ENCODE measurements at places on chromosomes 2 and 18.

DNA sequence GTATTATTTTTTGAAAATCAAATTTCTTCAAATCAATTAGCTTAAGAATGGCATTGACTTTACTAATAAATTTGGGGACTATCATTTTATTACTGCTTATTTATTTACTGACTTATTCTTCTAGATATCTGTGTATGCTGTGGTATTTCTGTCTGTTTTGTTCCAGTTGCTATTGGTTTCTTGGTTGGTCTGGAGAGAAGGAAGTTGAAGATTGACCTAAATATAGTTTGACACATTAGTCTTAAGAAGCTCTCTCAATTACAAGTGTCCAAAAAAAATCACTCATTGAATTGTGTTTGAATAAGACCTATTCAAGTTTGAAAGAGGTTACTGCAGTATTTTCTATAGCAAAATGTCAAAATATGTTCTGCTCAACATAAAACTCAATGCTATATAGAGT is 153.3 kb upstream of the KYNU start:
- no peak for DNase-seq

DNA sequence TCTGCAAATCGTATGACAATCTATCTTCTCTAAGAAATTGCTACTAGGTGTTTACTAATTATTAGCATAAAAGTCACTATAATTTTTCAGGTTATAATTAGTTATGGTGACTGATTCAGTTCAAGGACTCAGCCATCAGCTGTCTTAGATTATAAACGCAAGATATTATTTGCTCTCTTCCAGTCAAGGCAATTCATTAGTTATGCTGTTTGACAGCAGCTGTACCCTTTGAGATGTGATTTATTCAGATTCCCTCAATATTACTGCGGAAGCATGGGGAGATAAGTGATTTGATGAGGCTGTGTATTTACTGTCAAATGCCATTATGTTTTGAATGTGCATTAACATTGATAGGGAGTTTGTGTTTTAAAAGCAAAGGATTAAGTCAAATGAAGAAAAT is 558.9 kb upstream of the FSIP2 start:
- DNase-seq, result no peak

GRCh38 chr2:38074764-38075506 is 1.0 kb downstream of the CYP1B1 start:
- no peak for DNase-seq

GRCh38 chr18:14922965-14923565 is 175.1 kb downstream of the ANKRD30B start:
- DNase-seq, result no peak

DNA sequence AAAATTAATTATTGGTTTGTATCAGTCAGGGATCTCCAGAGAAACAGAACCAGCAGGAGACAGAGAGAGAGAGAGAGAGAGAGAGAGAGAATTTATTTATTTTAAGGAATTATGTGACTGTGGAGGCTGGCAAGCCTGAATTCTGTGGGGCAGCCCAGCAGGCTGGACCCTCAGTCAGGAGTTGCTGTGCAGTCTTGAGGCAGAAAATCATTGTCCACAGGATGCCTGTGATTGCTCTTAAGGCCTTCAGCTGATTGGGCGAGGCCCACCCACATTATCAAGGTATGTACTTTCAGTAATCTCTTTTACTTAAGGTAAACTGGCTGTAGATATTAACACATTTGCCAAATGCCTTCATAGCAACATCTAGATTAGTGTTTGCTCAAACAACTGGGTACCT is 155.3 kb downstream of the SEPTIN10 start:
- DNase-seq, result no peak

- no peak for DNase-seq
Measured at GRCh38 chr2:120566331-120567035, 169.2 kb upstream of the GLI2 start.

GRCh38 chr2:231662028-231662810 is 46.1 kb upstream of the PTMA start:
- DNase-seq, result no peak

- no peak for DNase-seq
Measured at GRCh38 chr2:33433279-33434235, 42.9 kb upstream of the RASGRP3 start.

- DNase-seq, result no peak
Measured at GRCh38 chr2:169066897-169067296, 2.5 kb upstream of the DHRS9 start.

GRCh38 chr18:62603979-62604378 is 81.2 kb downstream of the ZCCHC2 start:
- no peak for DNase-seq

DNA sequence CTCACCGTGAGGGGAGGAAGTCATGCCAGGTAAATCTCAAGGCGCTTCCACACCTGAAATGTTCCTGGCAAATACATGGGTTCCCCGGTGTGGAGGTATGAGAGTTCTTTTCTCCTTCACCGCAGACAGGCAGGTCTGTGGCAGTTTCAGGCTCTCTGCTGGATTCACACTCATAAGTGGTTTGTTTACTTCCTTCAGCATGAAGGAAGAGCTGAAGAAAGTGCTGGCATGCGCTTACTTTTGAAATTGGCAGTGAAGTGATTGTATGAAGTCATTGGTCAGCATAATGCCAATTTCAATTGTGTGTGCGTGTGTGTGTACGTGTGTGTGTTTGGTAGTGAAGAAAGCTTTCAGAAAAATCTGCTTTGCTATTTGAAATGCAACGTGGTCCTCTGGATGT is 43.4 kb downstream of the RNF144A start:
- DNase-seq, result no peak

- DNase-seq, result no peak
Measured at GRCh38 chr2:12107939-12108338, 361.5 kb downstream of the LPIN1 start.

DNA sequence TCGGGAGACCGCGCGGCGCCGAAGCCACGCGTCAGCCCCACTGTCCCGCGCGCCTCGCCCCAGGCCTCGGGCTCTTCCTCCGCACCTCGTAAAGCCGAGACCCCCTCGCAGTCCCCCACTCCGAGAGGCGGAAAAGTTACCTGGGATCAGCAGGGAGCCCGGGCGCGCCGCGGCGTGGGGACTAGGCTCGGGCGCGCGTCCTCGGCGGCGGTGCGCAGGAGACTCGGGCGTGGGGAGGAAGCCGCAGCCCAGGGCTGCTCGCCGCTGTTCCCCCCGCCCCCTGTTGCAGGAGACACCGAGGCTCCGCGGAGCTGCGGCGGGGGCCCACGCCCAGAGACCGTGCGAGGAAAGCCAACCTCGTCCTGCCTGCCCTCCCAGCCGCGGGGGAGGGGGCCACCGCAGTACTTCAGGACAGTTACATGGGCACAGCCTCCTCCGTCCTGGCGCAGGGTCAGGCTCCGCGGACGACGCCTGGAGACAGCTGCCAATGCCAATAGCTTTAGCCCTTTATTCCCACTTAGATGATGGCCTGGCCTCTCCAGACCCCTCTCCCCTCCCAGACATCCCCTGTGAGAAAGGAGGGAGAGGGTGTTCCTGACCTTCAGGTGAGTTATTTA is at the start of gene EPB41L3:
EPB41L3 (minus strand) TSS at position 225 of the 617 bp plus-strand sequence. CDS start 54,814 bp downstream, outside the sequence.
- DNase-seq, result no peak

DNA sequence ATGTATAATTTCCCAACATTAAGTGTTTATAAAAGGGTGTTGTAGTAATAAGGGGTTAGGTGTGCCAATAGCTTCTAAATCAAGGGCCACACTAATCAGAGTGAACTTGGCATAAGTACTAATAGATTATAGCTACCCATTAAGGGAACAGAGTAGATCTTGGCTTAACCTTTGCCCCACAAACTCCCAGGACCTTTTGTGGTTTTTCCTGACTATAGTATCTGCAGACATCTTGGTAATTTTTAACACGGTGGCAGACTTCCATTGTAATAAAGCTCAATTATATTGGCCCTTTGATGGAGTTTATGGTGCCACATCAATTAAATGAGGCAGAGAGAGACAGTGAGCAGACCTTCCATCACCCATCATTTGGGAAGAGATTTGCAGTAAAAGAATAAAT is 358.5 kb upstream of the HNRNPA3 start:
- DNase-seq, result no peak

DNA sequence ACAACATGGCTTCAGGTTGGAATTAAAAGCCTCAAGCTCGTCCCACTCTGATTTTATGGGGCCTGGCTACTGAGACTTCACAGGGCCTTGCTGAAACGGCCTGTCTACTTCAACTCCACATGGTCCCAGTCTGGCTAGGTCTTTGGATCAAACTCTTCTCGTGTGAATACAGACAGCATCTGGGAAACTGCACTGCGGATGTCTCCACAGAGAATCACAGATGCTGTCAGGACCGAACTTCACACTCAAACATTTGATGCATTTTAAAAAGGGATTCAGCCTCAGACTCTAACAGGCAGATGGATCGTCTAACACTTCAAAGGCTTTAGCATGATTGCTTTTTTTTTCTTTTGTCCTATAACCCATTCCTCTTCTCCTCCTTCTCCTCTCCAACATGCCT is 198.5 kb downstream of the ZNF521 start:
- DNase-seq, result no peak

- DNase-seq, result no peak
Measured at GRCh38 chr18:26227051-26227670, 916 bp downstream of the TAF4B start.

DNA sequence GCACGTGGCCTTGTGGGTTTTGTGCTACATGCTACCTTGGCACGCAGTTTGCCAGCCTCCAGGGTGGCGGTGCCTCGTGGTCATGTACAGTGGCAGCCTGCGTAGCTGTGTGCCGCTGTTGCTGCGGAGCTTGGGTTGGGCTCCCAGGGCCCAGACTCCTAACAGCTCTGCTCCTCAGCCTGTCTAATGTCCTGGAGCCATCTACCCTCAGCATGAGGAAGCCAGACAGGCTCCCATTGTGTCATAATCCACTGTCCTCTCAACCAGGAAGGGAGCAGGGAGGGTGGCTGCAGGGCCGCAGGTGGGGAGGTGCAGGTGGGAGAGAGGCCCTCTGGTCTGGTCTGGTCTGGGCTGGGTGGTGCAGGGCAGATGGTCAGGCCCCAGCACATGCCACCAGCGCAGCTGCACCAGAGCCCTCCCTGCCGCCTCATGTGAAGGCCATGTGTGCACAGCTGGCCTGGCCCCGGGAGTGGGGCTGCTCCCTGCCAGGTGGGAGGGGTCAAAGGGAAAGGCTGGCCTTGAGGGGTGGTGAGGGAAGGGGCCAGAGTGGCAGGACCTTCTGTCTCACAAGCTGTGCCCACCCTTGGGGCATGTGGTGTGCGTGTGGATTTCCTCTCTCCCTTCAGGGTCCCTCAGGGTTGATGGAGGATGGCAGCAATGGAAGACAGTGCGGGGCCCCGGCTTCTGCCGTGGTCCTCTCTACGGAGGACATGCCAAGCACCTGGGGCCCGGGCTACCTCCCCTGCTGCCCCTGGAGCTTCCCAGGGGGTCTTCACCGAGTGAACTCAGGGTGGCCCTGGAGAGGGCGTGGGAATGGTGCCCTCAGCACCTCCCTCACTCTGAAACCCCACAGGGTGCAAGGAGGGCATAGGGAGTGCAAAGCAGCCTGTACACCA is 4.8 kb downstream of the ATOH8 start:
- DNase-seq, result no peak

DNA sequence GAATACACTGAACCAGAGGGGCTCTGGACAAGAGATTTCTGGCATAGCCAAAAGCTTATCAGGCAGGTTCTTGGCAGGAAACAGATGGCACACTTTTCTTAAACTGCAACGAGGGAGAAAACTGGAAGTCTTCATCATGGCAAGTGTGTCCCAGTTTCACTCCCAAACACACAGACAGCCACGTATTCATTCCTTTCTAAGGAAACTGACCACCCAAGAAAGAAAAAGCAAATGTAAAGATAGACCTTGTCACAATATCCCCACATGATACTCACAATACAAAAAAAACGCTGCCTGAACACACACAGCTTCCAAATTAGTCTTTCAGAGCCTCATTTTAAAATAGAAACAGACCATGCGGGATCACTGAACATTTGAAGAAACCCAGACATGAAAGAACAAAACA is 40.6 kb upstream of the RTTN start:
- no peak for DNase-seq

GRCh38 chr2:166314022-166314759 is 61.6 kb downstream of the SCN9A start:
- DNase-seq, result no peak

DNA sequence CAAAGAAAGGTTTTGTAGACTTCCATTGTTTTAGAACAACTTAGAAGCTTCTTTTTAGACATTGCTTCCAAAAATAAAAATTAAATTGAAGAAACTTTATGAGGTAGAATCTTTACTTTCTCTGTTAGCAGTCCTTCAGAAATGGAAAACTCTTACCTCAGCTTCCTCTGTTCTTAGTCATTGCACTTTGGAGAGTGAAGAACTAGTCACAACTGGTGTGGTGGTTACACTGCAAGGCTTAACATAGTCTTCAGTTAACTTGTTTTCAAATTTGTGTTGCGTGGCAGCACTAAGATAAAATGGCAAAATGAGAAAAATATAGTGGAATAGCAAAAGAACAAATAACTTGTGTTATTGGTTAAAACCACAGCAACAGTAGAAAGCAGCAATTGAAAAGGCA is 332.6 kb downstream of the KIAA1328 start:
- no peak for DNase-seq

All from NCI-H1930 (cell line).